ENCODE measurements at places on chromosomes 3 and 15.

GRCh38 chr3:112127522-112128494 is 5.2 kb downstream of the GCSAM start:
- DNase-seq, result no peak

- DNase-seq, result no peak
Observed at GRCh38 chr3:3842356-3842755, 43.1 kb downstream of the LRRN1 start.

DNA sequence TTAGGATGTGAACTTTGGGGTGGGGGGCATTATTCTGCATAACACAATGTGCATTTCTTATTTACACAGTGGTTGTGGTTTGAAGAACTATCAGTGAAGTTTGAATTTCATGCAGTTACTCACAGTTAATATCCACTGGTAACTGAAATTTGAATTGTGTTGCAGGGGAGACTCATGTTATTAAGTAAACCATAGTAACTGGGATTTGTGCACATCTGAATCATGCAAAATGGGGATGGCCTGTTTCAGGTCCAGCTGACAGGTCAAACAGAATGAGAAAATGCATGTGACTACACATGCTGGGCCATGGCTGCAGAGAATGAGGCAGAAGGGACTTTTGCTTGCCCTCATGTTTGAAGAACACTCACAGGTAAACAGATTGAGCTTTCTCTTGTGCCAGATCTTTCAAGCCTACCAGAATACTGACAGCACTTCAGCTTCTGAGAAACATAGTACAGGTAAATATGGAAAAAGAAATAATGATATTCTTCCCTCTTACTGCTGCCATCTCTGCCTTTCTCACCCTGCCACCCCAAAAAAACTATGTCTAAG is 115.0 kb downstream of the POLQ start:
- DNase-seq, result no peak

DNA sequence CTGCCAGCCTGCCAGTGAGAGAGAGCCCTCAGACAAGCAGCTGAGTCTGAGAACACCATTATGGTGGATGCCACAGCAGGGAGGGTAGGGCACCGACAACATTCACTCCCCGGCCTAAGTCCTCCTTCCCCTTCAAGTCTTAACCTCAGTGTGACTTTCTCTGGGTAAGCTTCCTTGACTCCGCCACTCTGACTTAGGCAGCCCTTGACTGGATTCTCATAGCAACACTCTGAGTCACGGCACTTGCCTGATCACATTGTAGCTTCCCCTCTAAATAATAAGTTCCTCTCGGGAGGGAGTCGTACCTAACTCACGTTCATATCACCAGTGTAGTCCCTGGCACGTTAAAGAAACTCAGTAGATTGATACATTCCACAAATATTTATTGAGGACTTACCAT is 180.5 kb downstream of the FOXB1 start:
- DNase-seq, result no peak

- no peak for DNase-seq
Observed at GRCh38 chr3:109355625-109356441, 18.5 kb upstream of the DPPA4 start.

Measured in Ammon's horn (tissue), 1 donor.